ENCODE measurements at places on chromosomes 2 and 18. TPM values are rescaled to one million over a fixed set of nuclear protein-coding genes. Genes with fewer than 3 reads are reported as not detected.

GRCh38 chr2:133968446-133968845, 285.4 kb upstream of the MGAT5 start:
- DNase-seq = no peak

The SRD5A2 gene
- not detected for total RNA-seq

DNA sequence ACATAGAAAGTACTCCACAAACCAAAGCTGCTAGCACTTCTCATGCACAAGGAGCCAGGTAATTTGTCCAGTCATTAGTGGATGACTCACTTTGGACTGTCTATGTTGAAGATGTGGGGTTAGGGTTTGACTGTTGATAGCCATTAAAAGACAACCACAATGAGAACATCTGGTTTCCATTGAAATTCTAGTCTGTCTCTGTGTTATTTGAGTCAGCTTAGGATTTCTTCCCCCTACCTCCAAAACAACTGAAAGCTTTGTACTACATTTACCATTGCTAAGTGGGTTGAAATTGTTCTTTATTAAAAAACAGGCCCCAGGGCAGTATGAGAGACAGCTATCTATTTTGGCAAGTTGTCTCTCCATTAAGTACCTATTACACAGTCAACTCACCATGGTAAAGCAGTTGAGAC, 50.2 kb upstream of the ANKRD44 start:
- DNase-seq = no peak

DNA sequence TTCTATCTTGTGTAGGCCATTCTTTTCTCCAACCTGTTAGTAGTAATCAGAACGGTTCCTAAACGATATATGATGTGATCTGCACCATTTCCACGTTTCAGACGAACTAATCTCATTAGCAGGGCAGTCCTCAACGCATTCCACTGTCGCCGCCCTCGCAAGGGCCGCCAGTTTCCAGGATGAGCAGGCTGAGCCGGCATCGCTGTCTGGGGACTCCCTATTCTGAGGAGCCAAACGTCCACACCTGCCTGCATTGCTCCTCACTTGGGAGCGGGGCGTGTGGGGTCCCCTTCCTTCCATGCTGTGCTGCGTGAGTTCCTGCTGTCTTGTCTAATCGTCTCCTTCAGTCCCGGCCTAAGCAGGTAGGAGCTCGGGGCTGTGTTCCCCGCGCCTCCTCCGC, 76.6 kb downstream of the PSMG2 start:
- no peak for DNase-seq

GRCh38 chr2:181308766-181309515, 148.2 kb upstream of the ITGA4 start:
- no peak for DNase-seq

The PLEK gene
- total RNA-seq = 7.8 TPM

GRCh38 chr2:200786826-200787225, 24.9 kb upstream of the BZW1 start:
- DNase-seq = no peak

The ZBTB7C gene
- 0.29 TPM for total RNA-seq

- no peak for DNase-seq
Observed at GRCh38 chr2:85423525-85423924, 5.0 kb downstream of the SH2D6 start.

DNA sequence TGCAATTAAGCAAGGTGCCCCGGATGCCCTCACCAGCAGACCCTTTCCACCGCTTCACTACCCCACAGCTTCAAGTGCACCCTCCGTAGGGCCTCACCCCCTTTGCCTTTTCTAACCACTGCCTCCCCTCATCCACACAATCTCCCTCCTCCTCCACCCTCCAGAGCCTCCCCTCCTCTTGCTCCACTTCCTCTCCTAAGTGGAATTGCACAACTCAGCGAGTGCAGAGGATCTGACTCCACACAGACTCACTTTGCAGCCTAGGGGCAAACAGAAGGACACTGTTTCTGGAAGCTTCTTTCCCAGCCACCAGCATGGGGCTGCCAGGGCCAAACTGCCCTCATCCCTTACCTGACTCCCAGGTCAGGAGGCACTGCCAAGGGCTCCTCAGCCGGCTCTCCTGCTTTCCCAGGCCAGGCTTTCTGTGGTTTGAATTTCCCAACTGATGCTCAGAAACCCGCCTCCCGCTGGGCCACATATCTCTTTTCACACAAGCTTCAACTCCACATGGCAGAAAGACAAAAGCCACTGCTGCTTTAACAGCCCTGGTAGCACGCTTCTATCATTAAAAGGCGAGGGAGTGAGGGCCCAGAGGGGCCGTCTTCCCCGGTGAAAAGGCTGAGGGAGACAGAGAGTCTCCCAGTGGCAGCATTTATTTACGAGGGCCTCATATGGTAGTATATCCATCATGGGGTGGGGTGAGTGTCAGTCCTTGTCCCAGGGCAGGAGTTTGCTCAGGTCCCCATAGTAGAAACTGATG, 74.7 kb upstream of the MGAT4A start:
- DNase-seq = no peak

The UGT1A7 gene
- total RNA-seq = not detected

GRCh38 chr2:47309952-47310800, 92.8 kb upstream of the MSH2 start:
- no peak for DNase-seq

DNA sequence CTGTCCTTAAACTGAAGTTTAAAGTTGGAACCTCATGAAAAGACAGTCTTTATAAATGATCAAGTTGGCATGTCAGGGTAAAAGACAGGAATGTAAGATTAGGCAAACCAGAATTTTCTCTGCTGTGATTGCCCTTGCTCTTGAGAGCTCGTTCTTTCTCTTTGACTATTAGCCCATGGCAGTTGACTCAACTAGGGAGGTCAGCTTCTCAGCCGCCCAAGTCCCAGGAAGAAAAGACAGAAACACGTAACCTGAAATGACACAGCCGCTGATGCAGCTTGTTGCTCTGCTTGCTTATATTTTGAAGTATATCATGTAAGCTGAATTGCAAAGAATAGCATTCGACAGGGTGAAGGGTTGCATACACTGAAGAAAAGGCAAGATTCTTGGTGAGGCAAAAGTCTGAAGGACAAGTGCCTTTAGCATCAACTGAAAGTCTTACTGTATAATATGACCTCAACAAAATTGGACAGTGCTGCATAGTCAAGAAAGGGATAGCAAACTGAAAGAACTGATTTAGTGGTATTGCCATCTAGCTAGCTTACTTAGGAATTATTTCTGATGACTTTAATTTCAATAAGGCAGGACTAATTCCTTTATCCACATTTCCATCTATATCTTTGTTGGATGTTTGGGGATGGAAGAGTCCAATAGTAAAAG, 54.7 kb downstream of the ARHGAP15 start:
- no peak for DNase-seq

Data from activated T-cell treated with anti-CD3 and anti-CD28 coated beads, Interleukin-2, amount 50 U/mL, for 4 hours (primary cell).